ENCODE measurements at places on chromosomes 1 and 21.

DNA sequence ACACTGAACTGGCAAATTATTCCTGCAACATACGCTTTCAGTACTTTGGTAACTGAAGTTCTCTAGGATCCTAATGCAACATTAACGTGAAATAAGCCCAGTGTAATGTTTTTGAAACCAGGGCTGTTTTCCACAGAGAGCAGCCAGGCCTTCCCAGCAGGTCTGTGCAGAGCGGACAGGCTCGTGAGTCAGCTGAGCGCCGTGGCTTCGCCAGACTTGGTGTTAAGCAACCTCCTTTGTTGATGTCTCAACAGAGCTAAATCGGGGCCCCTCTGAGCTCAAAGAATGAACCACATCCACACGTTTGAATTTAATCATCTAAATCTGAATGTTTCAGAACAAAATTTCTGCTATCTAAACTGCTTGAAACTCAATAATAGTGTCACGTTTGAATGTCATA, 181.8 kb upstream of the FMN2 start:
- peak; percentile 46 for DNase-seq

DNA sequence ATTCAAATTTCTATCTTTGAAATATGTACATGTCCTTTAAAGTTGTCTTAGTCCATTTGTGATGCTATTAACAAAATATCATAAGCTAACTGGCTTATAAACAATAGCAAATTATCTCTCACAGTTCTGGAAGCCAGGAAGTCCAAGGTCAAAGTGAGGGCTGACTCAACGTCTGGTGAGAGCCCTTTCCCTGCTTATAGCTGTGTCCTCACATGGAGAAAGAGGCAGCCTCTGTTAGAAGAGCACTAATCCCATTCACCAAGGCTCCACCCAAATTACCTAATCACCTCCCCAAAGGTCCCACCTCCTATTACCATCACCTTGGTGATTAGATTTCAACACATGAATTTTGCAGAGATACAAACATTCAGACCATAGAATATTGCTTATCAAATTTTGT, 450.1 kb upstream of the BEND5 start:
- DNase-seq: no peak

DNA sequence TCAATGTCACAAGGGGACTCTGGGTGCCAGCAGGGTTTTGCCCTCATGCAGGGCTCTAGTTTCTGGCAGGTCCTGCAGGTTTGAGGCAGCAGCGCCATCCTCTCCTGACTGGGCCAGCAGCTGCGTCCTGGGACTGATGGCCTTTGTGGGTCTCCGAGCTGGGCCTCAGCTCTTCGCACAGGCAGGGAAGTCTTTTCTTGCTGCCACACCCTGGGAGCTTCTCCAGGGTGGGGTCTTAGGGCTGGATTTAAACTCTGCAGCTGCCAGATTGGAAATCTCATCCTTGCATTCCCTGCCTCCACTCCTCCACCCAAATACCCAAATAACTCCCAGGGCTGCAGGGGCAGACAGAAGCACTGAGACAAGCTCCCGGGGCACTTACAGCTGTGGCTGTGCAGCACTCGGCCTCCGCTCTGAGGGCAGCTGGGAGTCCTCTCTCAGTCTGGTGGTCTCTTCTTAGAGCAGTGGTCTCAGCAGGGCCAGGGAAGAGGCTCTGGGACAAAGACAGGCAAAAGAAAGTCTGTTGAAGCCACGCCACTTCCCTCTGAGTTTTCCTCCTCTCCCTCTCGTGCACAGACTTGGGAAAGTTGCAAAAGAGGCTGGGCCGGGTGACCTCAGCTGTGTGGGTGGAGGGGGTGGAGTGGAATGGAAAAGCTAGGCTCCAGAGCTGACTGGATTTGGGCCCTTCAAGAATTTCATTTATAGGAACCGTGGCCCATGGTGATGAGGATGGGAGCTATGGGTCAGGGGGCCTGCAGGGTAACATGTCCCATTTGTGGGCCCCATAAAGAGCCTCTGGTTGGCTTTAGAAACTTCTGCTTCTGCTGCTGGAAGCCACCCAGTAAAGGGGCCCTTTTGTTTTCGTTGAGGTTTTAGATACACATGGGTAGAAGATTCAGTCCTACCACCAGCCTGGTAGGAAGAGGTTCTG, at the start of gene RAB7B:
TSS of gene RAB7B (minus strand) at position 525 of the 931 bp plus-strand sequence. CDS start 9,260 bp downstream, outside the sequence.
- peak; percentile 80 for DNase-seq

- DNase-seq: peak; percentile 85
These were observed 3.7 kb upstream of the CCN1 start for GRCh38 chr1:85576642-85577418.

DNA sequence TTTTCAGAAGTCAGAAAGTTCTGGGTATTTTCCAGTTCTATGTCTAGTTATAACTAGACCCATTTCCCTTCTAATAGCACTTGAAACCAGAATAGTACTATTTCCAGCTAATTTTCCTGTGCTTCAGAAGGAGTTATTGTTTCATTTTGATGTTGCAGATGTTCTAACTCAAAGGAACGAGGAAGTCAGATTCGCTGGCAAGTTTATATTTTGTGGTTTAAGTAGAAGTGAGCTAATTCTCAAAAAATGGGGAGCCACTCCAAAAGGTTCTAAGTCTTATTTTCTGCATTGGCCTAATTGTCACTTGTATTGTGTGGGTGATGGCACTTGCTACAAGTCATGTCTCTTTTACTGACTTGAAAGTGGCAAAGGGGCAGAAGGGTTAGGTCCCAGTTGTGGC, 18.1 kb downstream of the CCDC185 start:
- DNase-seq: peak; percentile 83

Data from fibroblast of the aortic adventitia (primary cell).